ENCODE measurements at places on chromosomes 3 and 15.

DNA sequence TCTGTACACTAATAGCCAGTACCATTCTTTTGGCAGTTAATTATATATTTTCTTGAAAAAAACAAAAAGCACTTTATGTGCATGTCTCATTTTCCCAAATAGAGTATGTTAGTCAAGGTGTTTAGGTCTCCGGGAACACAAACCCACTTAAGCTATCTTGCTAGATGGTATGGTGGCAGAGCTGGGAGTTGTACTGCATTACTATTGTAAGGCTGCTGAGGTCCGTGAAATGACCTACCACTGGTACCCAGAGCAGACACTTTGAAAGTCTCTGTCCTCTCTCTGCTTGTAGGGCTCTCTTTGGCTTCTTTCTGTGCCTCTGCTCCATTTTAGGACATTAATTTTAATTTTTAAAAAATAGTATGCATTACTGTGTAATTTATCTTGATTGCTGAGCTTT is 8.8 kb downstream of the TMOD3 start:
- DNase-seq = no peak

- DNase-seq = no peak
These were observed 172.1 kb upstream of the LRRN1 start for GRCh38 chr3:3627114-3627513.

- DNase-seq = no peak
These were observed 45.4 kb downstream of the PLOD2 start for GRCh38 chr3:146115619-146116018.

DNA sequence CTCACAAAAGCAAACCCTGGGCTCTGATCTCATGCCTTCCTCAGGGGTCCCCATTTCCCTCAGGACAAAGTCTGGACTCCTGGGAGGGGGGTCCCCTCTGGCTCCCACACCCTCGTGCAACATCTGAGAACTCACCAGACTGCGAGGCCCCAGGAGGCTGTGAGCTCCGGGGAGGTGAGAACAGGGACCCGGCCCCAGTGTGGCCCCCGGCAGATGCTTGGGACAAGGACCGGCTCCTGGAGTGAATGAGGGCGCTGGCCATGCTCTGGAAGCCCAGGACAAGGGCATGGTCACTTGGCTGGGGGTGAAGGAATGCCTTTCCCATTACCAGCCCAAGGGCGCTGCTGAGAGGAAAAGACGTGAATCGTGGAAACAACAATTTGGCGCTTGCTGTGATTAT is 48.0 kb downstream of the LINGO1 start:
- no peak for DNase-seq

- no peak for DNase-seq
These were observed 6.7 kb downstream of the SRP14 start for GRCh38 chr15:40032125-40032839.

DNA sequence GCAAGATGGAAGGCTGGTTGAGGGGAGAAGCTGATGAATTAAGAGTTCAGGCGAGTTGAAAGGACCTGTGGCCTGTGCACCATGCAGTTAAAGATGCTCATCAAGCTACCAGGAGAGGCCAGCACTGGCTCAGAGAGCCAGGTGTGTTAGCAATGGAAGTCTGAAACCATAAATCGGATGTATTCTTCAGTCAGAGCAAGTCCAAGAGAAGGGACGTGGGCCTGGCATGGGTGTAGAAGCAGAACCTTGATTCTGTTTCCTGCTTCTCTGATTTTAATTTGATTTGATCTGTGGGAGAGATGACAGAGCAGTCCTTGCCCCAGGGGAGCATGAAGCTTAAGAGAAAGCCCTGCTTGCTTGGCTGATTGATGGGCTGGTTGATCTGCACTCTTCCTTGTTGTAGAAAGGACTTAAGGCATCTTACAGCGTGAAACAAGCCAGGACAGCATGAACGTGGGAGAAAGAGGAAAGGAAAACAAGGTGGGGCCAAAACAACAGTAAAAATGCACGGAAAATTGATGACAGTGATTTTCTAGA is 10.9 kb downstream of the TM6SF1 start:
- no peak for DNase-seq

DNA sequence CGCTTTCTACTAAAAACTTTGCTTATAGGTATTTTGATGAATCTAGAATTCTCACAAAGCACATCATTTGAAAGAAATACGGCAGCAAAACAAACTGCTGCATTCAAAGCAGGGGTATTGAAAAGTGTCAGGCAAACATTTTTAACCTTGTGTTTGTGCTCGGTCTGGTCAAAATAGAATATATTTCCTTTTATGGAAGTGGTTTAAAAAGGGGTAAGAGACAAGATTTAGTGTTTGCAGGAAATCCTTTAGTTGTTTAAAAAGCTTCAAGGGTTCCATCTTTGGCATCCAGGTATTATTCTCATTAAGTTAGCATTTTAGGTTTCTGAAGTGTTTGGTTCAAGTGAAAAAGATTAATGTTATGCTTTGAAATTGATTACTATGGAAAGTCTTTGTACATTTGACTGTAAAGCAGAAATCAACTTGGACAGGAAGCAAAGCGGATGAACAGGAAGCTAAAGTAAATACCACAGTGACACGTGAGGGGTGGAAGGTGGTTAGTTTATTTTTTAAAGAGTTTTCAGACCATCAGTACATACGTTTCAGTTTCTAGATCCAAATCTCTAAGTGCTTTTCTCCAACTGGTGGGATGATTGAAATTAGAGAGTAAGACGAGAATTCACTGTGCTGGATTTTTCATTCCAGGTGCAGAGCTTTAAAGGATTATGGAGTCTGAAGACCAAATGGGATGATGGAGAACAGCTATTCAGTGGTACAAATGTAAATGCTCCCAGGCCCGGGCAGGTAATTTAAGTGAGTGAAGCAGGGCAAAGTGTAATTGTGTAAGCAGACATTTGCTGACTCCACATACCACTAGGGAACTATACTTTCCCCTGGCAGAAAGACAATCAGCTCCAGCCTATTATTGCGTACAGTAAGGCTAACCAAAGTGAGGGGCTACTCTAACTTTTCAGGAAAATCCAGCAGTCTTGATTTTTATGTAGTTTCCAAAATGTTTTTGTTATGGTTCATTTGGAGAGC is 341.8 kb upstream of the TBL1XR1 start:
- DNase-seq = no peak

DNA sequence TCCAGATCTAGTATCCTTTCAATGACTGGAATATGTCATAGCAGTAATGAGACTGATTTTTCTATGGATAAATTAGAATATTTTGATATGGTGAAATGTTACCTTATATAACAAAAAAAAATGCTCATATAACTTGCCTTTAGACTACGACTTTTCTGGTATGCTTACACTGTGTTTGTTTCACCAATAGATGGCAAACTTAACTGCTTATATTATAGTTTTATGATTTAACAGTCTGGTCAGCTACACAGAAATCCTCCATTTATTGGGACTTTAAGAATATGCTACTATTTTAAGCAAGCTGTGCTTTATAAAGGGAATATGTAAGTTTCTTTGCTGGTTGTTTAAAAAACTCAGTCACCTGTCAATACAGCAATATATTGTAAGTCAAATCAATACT is 205.6 kb downstream of the VGLL3 start:
- no peak for DNase-seq

GRCh38 chr15:66713843-66714508 is 11.9 kb downstream of the SMAD6 start:
- DNase-seq = no peak

GRCh38 chr3:29552051-29552450 is 271.2 kb downstream of the RBMS3 start:
- no peak for DNase-seq

DNA sequence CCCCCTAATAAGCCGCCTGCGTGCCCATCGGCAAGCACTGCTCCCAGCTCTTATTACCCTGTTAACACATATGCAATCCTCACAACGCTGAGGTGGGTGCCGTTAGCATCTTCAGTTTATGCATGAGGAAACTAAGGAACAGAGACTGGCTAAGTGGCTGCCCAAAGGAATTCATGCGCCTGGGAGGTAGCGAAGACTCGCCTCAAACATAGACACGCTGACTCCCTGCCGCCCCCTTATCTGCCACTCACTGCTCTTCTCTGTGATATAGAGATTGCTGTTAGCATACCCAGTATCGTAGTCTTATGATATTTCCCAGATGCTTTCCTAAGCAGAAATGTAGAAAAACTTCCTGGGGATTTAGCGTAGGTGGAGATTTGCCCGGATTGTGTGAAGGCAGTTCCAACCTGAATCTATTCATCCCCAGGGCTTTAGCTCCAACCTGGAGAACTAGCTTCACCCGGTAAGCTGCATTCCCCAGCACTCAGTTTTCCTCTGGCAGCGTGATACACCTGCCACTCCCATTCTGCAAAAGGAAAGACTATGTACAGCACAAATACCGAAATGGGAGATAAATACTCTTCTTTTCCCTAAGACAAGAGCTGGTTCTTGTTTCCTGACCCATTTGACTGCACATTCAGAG is 23.7 kb upstream of the CD47 start:
- no peak for DNase-seq

- DNase-seq = no peak
These were observed 17.8 kb upstream of the MAP4 start for GRCh38 chr3:48034000-48034516.

DNA sequence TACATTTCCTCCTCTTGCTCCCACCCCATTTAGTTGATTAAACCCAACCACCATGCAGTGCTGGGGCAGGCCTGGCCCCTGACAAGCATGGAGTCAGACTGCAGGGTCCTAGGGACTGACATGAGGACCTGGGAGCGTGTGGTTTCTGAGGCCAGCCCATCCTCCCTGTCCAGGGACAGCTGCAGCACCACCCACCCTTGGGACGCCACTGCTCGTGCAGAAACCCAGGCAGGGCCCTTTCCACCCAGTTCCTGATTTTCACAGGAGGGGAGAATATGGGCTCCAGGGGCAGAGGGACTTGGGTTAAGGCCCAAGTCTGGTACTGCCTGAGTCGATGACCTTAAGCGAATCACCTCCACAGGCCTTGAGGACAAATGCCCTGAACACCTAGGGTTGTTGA is 23.7 kb downstream of the PLXND1 start:
- no peak for DNase-seq

Measured in cortex of kidney (tissue), 1 donor.